Lung (tissue), 17 donors: ENCODE measurements at places on chromosomes 4 and X.
A peak's percentile ranks its signal among the peaks of the same experiment; 100 is the strongest.

GRCh38 chrX:148700021-148700420, 199.6 kb downstream of the AFF2 start:
- no peaks in the 10 kb centered on the region for H3K27me3 ChIP-seq
- no peak for DNase-seq
- no peak overlapping the region for H3K27ac ChIP-seq
- H3K4me1 ChIP-seq = no peaks in the 10 kb centered on the region
- no peak overlapping the region for H3K4me3 ChIP-seq

GRCh38 chrX:120321520-120322281, 10.4 kb upstream of the TMEM255A start:
- no peaks in the 10 kb centered on the region for H3K36me3 ChIP-seq
- DNase-seq = no peak
- no peak overlapping the region for H3K27ac ChIP-seq

GRCh38 chr4:66906314-66906713, 639.0 kb downstream of the CENPC start:
- H3K36me3 ChIP-seq = no peaks in the 10 kb centered on the region
- H3K27ac ChIP-seq = no peak overlapping the region
- DNase-seq = no peak
- H3K27me3 ChIP-seq = no peaks in the 10 kb centered on the region
- H3K4me3 ChIP-seq = no peak overlapping the region

DNA sequence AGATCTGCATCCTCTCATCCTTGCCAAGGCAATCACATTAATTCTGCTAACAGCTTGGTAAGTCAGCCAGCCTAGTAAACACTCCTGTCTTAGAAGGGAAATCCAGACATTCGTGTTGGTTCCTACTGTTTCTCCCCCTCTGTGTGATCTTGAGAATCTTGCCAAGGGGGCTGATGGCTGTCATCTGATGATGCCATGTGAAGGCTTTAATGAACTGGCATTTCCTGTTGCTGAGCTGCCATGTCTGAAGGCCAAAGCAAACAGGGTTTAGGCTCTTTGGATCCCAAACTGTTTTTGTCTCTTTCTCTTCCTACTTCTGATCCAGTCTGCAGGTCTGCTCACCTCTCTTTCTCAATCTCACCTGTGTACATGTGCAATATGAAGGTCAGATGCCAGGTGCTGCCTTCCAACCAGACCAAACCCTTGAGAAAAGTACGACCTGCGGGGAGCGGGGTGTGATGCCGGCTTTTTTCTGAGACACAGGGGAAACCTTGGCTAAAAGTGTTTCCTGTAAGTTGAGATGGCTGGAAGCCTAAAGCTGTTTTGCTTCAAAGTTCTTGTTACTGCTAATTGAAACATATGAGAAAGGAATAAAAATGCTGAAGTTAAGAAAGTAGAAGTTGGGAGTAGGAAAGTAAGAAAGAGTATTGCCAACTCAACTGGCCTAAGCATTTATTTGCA, 532.9 kb downstream of the ANKRD50 start:
- H3K4me1 ChIP-seq = no peaks in the 10 kb centered on the region
- no peak for DNase-seq
- H3K27me3 ChIP-seq = no peaks in the 10 kb centered on the region
- no peak overlapping the region for H3K4me3 ChIP-seq

DNA sequence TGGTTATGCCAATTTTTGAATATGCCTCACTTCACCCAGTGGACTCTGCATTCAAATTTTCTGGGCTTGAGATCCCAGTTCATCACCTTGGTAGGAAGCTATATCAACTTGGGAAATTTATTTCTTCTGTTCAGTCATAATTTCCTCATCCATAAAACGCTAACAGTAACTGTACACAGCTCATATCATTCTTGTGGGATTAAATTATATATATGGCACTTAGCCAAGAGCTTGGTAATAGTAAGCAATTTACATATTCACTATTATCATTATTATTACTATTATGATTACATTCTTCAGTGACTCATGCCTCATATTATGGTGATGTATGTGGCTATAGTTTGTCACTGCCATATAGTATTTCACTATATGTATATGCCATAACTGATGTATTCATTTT, 177.6 kb downstream of the CPE start:
- no peaks in the 10 kb centered on the region for H3K36me3 ChIP-seq
- DNase-seq = no peak
- no peak overlapping the region for H3K27ac ChIP-seq
- H3K4me3 ChIP-seq = no peak overlapping the region
- no peaks in the 10 kb centered on the region for H3K27me3 ChIP-seq

- no peak overlapping the region for H3K4me3 ChIP-seq
Measured at GRCh38 chr4:34181891-34182290, 2062.4 kb downstream of the ARAP2 start.

DNA sequence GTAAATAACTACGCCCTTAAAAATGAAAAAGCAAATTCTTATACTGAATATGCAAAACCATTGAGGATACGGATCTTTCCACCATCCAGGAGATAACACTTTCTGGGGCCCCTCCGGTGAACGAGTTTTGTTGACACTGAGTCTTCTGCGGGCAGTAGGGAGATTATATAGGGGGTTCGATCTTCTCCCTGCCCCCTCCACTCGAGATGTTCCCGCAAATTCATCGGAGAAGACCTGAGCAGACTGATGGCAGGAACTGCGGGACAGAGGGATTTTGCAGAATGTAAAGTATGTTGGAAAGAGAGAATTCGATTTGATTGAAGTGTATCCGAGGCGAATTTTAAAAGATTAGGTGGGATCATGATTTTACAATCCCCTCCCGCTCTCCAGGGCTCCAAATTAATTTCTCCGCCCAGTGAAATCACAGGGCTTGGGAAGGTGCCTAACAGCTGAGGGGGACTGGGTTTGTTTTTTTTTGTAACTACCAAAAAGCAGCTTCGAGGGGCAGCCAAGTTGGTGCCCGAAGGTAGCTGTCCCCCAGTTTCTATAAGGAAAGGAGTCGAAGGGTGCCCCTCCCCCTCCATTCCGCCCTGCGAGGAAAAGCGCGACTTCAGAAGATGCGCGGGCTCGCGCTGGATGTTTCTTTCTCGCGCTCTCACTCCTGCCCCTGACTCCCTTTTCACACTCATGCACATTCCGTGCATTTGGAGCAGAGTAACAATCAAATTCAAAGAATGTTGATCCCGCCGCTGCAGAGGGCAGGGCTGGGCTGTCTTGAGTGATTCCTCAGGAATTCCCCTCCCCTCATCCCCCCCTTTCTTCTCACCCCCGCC, 1.2 kb downstream of the TMEM255A start:
- DNase-seq = peak; percentile 16
- no peaks in the 10 kb centered on the region for H3K36me3 ChIP-seq
- no peak overlapping the region for H3K4me3 ChIP-seq
- H3K27ac ChIP-seq = no peak overlapping the region

- H3K36me3 ChIP-seq = no peaks in the 10 kb centered on the region
- no peak overlapping the region for H3K4me3 ChIP-seq
- no peak overlapping the region for H3K27ac ChIP-seq
- no peak for DNase-seq
- no peaks in the 10 kb centered on the region for H3K27me3 ChIP-seq
Measured at GRCh38 chr4:112735474-112735951, 98.6 kb downstream of the LARP7 start.

DNA sequence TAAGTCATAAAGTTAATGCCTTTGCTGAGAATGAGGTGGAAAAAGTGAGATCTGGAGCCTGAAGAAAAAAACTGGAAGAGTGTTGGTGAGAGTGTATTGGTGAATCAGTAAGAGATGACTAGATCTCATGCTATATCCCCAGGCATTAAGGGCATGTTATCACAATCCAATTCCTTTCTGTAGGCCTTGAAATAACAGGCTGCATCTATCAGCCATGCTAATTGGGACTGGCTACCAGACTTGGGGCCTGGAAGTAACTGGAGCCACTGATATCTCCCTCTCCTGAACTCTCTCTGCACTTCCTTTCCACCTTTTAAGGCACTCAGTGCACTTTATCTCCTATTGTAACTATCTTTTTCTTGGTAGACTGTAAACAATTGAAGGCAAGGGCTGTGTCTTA, 88.8 kb upstream of the HPRT1 start:
- DNase-seq = no peak
- no peak overlapping the region for H3K4me3 ChIP-seq
- H3K27ac ChIP-seq = no peak overlapping the region

GRCh38 chrX:8987672-8988250, 46.2 kb downstream of the FAM9B start:
- no peak overlapping the region for H3K4me3 ChIP-seq
- no peaks in the 10 kb centered on the region for H3K4me1 ChIP-seq
- no peaks in the 10 kb centered on the region for H3K36me3 ChIP-seq
- no peak for DNase-seq

DNA sequence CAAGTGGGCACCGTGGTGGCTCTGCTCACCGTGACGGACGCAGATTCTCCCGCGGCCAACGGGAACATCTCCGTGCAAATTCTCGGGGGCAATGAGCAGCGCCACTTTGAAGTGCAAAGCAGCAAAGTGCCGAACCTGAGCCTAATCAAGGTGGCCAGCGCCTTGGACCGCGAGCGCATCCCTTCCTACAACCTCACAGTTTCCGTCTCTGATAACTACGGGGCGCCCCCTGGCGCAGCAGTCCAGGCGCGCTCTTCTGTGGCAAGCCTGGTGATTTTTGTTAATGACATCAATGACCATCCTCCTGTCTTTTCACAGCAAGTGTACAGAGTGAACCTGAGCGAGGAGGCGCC, 2.7 kb downstream of the FAT4 start:
- H3K27me3 ChIP-seq = no peaks in the 10 kb centered on the region
- H3K36me3 ChIP-seq = peaks cover 51% of the 10 kb centered on the region
- peak overlapping the region; percentile 77 for H3K4me3 ChIP-seq
- DNase-seq = peak; percentile 65
- peaks cover 20% of the 10 kb centered on the region for H3K4me1 ChIP-seq

DNA sequence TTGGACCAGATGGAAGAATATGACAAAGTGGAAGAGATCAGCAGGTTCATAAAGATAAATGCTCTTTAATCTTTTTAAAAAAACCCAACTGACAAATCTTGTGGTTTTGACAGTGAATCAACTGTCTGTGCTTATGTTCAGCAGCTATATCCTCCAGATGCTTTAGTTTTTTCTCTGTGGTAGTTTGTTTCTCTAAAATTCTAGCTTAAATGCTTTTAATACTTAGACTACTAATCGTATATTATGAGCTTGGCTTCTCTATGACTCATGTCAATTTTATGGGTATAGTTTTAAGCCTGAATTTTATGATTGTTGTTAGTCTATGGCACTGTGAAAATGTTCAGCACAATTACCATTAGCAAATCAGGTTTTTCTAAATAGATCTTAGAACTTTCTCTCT, 12.9 kb downstream of the HHIP start:
- H3K4me3 ChIP-seq = no peak overlapping the region
- no peaks in the 10 kb centered on the region for H3K4me1 ChIP-seq
- H3K27me3 ChIP-seq = peaks cover 2% of the 10 kb centered on the region
- no peak overlapping the region for H3K27ac ChIP-seq
- DNase-seq = no peak
- H3K36me3 ChIP-seq = no peaks in the 10 kb centered on the region

GRCh38 chrX:31893525-31893924, 821.7 kb upstream of the FTHL17 start:
- H3K36me3 ChIP-seq = no peaks in the 10 kb centered on the region
- no peaks in the 10 kb centered on the region for H3K27me3 ChIP-seq
- no peak overlapping the region for H3K27ac ChIP-seq

GRCh38 chr4:109155682-109156283, 146.7 kb downstream of the COL25A1 start:
- H3K27ac ChIP-seq = no peak overlapping the region
- no peaks in the 10 kb centered on the region for H3K27me3 ChIP-seq
- no peaks in the 10 kb centered on the region for H3K4me1 ChIP-seq
- peak; percentile 24 for DNase-seq

GRCh38 chr4:83361416-83362103, 26.9 kb upstream of the HPSE start:
- H3K36me3 ChIP-seq = no peaks in the 10 kb centered on the region
- no peak overlapping the region for H3K27ac ChIP-seq
- no peak overlapping the region for H3K4me3 ChIP-seq
- H3K4me1 ChIP-seq = no peaks in the 10 kb centered on the region

GRCh38 chr4:150591406-150591805, 9.5 kb downstream of the MAB21L2 start:
- DNase-seq = peak; percentile 17
- no peak overlapping the region for H3K4me3 ChIP-seq
- H3K36me3 ChIP-seq = peaks cover 8% of the 10 kb centered on the region
- no peaks in the 10 kb centered on the region for H3K4me1 ChIP-seq
